GM23248 (cell line): ENCODE measurements at places on chromosomes 4 and X.
A peak's percentile ranks its signal among the peaks of the same experiment; 100 is the strongest.

- no peak for DNase-seq
These were observed at the start of gene ARHGAP4 for GRCh38 chrX:153925739-153926551. TSS of gene ARHGAP4 (minus strand) at chrX:153926264. CDS start at chrX:153926202, 62 bp downstream.

GRCh38 chr4:165208741-165209388 is 1.5 kb downstream of the KLHL2 start:
- DNase-seq, result no peak

- peak; percentile 90 for DNase-seq
These were observed 88.3 kb downstream of the ZNF718 start for GRCh38 chr4:212438-213188.

GRCh38 chr4:119299741-119300100 is 22.2 kb downstream of the FABP2 start:
- DNase-seq, result no peak
